CD4-positive, alpha-beta T cell treated with Interleukin-12 subunit alpha and Interleukin-12 subunit beta, for 1 hour (primary cell): ENCODE measurements at places on chromosomes 13 and 19.

GRCh38 chr13:40779796-40780285, 8.9 kb upstream of the MRPS31 start:
- DNase-seq = no peak

GRCh38 chr13:52159159-52159982, at the start of gene NEK3:
TSS of gene NEK3 (minus strand) at chr13:52159597. CDS start at chr13:52156191, 3,406 bp downstream.
- DNase-seq = peak; percentile 47

GRCh38 chr19:29495901-29496441, 29.8 kb upstream of the VSTM2B start:
- no peak for DNase-seq

DNA sequence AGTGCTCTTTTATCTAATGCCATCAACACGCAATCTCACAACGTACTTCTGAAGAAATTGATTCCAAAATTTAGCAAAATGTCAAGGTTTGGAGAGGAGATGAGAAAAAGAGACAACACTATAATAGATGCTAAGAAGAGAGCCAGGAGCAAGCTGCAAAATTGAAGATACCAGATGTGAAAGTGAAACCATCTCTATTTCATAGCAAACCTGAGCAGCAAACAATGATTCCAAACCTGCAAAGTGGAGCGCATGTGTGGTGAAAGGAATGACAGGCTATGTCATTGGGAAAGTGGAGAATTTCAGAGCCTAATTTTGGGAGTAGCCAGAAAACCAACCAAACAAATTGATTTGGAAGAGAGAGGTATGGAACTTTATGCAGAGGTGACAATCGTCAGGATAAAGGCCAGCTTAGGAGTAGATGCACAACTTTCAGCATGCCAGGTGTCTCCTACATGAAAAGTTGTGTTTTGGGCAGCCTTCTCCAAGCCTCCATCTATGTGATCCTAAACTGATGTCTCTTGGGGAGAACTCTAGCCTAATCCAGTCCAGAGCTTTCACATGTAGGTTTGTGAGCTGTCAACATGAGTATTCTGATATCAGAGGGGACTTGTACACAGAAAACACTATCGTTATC, 158.4 kb upstream of the FNDC3A start:
- DNase-seq = peak; percentile 16

DNA sequence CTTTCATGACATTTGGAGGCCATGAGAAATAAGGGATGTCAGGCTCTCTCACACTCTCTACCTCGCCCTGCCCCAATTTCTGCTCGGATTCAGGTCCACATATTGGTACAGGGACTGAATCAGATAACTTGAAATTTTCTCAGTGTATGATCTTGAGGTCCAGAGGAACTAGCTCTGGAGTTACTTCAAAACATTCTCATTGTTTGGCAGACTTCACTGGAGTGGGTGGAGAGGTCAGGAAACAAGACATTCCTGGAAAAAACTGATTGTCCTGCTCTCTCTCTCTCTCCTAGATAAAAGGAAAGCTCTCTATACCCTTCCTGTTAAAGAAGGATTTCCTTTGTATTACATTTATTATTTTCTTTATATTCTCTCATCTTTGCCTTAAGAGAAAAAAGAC, 428.1 kb upstream of the DACH1 start:
- DNase-seq = no peak

- no peak for DNase-seq
Measured at GRCh38 chr13:110498765-110499164, 62.8 kb downstream of the RAB20 start.

DNA sequence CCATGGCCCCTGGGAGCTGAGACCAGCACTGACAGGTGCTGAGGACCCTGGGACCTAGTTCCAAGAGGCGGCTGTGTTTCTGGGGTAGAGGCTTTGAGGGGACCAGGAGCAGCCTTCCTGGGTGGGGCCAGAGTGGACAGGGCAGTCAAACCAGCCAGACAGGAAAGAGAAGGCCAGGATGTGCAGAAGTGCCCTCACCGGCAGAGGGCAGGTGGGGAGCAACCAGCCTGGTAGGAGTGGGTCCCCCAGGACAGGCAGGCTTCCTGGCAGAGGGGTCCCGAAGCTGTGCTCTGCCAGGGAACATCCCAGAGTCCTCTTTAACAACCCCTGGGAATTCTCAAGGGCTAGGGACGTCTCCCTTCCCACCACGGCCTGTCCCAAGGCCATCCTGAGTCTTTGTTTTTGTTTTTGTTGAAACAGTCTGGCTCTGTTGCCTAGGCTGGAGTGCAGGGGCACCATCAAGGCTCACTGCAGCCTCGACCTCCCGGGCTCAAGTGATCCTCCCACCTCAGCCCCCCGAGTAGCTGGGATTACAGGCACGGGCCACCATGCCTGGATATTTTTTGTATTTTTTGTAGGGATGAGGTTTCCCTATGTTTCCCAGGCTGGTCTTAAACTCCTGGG, 3.0 kb upstream of the HIPK4 start:
- no peak for DNase-seq

DNA sequence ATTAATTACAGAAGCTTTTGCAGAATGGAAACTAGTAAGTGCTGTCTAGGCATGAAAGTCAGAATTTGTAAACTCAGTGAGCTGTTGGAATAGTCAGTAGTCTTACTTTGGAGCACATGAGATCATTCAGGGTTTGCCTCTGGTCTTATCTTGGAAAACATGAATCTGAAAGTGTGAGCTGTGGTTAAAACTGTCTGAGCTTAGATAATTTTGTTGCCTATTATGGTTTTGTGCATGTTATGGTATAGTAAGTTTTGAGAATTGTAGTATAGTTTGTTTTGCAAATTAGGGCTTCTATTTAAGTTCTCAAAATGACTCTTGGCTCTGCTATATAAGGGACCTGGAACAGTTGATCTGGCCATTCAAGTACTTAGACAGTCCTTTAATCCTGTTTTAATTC, 53.7 kb upstream of the TRPC4 start:
- DNase-seq = no peak

GRCh38 chr13:36806102-36806501, 12.9 kb upstream of the RFXAP start:
- DNase-seq = no peak

DNA sequence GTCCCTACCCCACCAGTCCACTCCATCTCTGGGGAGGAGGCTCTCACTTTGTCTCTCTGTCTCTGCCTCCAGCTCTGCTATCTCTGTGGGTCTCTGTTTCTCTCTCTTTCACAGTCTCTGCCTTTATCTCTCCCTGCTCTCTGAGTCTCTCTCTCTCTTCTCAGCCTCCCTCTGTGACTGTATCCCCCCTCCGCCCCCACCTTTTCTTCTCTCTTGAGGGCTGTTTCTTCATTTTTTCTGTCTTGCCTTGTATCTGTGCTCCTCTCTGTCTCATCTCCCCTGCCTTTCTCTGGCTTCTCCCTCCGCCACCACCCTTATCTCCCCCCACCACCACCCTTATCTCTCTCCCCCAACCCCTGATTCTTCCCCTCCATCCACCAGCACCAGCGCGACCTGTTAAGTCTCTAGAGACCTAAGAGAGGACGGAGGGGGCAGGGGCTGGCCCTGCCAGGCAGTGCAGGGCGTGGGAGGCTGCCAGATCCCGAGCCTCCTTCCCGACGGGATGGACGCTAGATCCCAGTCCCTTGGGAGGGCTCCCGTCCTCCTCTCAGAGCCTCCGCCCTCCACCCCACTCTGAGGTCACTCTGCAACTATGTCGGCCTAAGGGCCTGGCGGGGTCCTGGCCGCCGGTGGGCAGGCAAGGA, 1.0 kb downstream of the AXL start:
- no peak for DNase-seq

DNA sequence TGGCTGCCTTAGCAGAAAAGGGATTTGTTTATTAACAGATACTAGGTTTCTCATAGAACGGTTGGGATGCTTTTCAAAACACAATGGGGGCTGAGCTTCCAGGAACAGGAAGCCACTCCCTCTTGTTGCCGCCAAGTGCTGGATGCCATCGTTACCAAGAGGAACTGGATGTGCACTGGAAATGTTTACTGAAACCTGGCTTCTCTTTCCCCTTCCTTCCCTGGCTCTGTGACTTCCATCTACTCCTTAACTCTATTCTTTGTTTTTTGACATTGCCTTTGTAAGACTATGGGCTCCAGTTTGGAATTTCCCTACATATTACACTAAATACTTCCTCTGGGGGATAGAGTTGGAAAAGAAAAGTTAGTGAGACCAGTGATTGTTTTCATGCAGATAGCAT, 11.7 kb upstream of the KL start:
- DNase-seq = no peak

DNA sequence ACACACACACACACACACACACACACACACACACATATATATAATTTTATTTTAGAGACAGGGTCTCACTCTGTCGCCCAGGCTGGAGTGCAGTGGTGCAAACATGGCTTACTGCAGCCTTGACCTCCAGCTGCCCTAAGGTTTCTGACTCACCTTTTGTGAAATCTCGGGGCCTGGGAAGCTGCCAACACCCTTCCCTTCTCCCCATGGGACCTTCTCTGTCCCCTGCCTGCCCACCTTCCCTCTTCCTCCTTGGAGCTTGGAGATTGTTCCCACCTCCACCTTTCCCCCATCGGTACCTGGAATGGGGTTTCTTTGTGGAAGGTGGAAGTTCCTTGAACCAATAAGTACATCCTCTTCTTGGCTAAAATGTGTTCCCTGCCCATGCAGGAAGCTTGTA, 6.3 kb downstream of the ARRDC5 start:
- no peak for DNase-seq

DNA sequence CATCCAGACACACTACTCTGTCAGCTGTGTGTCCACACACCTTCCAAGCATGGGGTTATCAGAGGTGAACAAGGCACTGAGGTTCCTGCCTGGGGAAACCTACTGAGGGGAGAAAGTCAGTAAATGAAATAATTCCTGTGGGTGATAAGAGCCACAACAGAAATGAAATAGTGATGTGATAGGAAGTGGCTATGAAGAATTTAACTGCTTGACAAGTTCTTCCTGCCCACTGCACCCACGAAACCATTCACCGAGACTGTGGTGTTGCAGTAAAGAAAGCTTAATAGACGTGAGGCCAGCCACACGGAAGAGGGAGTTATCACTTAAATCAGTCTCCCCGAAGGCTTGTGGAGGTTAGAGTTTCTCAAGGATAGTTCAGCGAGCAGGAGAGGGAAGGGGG, 353.1 kb downstream of the UQCRFS1 start:
- no peak for DNase-seq

- no peak for DNase-seq
Measured at GRCh38 chr13:22948421-22948820, 232.4 kb upstream of the SGCG start.

DNA sequence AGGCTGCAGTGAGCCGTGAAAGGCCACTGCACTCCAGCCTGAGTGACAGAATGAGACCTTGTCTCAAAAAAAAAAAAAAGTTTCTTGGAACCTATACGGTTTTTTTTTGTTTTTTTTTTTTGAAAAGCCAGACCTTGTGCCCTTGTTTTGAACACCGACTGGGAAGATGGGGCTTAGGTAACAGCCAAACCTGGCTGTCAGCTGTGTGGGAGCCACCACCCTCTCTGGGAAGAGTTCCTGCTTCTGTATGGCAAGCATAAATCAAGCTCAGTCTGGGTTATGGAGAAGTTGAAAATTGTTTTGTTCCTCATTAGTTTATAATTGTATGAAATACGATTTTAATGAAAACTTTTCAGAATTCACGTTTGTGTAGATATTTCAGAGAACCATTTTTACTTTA, 39.5 kb downstream of the MPHOSPH8 start:
- no peak for DNase-seq

- no peak for DNase-seq
Measured at GRCh38 chr13:96783511-96783910, 210.8 kb downstream of the OXGR1 start.

- DNase-seq = no peak
Measured at GRCh38 chr13:74839656-74840055, 642.3 kb downstream of the TBC1D4 start.

DNA sequence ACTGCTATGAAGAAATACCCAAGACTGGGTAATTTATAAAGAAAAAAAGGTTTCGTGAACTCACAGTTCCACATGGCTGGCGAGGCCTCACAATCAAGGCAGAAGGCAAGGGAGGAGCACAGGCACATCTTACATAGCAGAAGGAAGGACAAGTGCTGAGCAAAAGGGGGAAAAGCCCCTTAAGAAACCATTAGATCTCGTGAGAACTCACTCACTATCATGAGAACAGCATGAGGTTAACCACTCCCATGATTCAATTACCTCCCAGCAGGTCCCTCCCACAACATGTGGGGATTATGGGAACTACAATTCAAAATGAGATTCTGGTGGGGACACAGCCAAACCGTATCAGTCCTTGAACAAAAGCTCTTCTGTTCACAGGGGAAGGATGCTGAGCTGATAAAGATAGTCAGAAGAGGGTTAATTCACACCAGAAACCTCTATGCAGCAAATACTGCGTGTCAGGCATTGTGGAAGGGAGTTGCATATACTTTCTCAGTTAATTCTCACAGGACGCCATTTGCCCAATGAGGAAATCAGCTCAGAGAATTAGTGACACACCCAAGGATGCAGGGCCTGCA, 246.2 kb downstream of the FOXO1 start:
- no peak for DNase-seq

GRCh38 chr13:112742583-112742982, 52.7 kb downstream of the ATP11A start:
- DNase-seq = no peak

GRCh38 chr19:17755977-17756670, 4.8 kb downstream of the FCHO1 start:
- DNase-seq = peak; percentile 54

DNA sequence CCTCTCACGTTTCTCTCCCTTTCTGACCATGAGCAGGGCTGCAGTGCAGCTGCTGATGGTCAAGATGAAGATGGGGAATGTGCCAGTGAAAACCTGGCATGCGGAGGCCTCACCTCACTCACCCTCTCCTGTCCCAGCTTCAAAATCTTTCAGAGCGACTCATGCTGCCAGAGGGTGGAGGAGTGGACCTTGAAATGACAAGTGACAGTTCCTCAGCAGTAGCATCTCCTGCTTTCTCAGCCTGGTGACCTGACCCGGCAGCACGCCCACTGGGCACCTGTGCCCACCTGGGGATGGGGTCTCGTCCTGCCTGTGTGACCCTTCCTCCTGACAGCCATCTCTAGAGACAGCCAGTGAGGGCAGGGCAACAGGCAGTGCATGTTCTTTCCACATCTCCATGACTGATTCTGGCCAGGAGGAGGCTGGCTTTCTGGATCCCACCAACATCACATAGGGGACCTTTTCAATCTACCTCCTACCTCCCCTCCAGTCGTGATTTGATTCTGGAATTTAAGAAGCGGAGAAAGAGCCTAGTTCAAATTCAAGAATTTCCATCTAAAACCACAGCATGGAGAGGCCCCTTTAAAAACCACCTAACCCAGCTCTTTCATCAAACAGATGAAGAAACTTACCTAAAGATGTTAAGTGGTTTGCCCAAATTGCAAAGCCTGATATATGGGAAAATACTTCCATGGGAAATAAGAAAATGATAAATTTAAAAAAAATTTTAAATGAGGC, 45.8 kb downstream of the RFX2 start:
- DNase-seq = no peak

- DNase-seq = no peak
Measured at GRCh38 chr13:93730780-93731179, 504.2 kb downstream of the GPC6 start.

- no peak for DNase-seq
Measured at GRCh38 chr19:42474743-42475142, 32.0 kb upstream of the CXCL17 start.
